ENCODE measurements at places on chromosomes 6 and 20. TPM values are rescaled to one million over a fixed set of nuclear protein-coding genes. Genes with fewer than 3 reads are reported as not detected.

Gene RHAG
- not detected for total RNA-seq

Gene DEFB124
- not detected for total RNA-seq

Gene DOK5
- total RNA-seq, result 0.74 TPM

Gene PRDM13
- not detected for total RNA-seq

Measured in lower lobe of right lung (tissue), 2 donors.